ENCODE measurements at places on chromosomes 7 and 10. TPM values are rescaled to one million over a fixed set of nuclear protein-coding genes. Genes with fewer than 3 reads are reported as not detected.
A peak's percentile ranks its signal among the peaks of the same experiment; 100 is the strongest.

Gene OR2A1
- total RNA-seq = not detected

Gene GIMAP4
- 114 TPM for total RNA-seq

Gene HMX3
- 1.2 TPM for total RNA-seq

Gene SLK
- total RNA-seq = 25.1 TPM

Gene GCK
- 1.3 TPM for total RNA-seq

Gene TAS2R4
- total RNA-seq = 1.1 TPM

Gene SLC18A3
- not detected for total RNA-seq

GRCh38 chr7:30285067-30285535 is 704 bp downstream of the ZNRF2 start:
- DNase-seq = peak; percentile 31

- no peak for DNase-seq
Observed at GRCh38 chr10:46524472-46525176, 31.8 kb downstream of the GPRIN2 start.

GRCh38 chr10:103668351-103669242 is 175.1 kb downstream of the NEURL1 start:
- no peak for DNase-seq

- no peak for DNase-seq
Observed at GRCh38 chr10:14653271-14654161, 121.2 kb downstream of the FAM107B start.

- no peak for DNase-seq
Observed at GRCh38 chr10:89153116-89153515, 54.0 kb downstream of the CH25H start.

DNA sequence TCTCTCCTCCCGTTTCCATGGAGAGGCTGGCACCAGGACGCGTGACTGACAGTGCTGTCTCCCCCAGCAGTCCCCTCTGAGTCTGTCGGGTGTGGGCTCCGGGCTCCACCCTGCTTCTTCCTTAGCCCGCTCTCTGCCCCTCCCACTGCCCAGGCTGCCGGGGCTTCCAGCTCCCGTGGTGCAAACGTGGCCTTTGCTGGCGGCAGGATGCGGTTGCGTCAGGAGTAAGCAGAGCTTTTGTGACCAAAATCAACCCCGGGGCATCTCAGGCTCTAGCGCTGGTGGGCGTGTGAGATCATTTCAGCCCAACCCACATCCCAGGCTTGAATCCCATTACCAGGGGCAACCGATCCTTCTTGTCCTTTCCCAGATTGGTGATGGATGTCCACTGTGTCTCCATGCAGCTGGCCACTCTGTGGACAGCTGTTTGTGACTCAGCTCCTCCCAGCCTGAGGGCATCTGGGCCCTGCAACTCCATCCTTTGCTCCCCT is 28.2 kb downstream of the PTPRE start:
- DNase-seq = no peak

DNA sequence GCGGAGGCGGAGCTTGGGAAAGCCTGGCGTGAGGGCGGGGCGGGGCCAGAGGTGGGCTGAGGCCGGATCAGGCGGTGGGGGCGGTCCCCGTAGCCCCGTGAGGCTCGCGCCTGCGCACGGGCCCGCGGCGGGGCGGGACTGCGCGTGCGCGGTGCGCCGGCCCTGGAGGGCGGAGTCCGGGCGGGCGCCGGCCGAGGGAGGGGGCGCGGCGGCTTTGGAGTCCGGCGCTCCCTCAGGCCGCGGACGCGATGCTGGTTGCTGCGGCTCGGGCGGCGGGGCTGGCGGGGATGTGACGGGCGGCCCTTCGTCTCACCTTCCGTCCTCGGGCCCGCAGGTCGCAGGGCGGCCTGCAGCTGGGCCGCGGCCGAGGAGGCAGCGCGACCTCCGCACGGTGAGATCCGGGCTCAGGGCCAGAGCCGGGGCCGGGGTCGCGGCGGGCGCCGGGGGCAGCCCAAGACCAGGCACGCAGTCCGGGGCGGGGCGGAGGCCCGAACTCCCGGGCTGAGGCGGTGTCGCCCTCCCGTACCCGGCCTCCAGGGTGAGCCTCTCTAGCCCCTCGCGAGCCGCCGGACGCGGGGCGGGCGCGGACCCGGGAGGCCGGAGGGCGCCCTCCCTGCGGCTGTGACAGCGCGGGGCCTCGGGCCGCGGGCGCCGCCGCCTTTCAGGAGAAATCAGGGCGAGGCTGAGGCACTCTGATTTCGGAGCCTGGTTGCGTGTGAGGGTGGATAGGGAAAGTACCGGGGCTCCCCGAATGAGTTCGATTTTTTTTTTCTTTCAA is at the start of gene CCSER2:
CCSER2 (plus strand) TSS at position 172 of the 778 bp plus-strand sequence. CDS start 42,464 bp downstream, outside the sequence.
- peak; percentile 97 for DNase-seq

DNA sequence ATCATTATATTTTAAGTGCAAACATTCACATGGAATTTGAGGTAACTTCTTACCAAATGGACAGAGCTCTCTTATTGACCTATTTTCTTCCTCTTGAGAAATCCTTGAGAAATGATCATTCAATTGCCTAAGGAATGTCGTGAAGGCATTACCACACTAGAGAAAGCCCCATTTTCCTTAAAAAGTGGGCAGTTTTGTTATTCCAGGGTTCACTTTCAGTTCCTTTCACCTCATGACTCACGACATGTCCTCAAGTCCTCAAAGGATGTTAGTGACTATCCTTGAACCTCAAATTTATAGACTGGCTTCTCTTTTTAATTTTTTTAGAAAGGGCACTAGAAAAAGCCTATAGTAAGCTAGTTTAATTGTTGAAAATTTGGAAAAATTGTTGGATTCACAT is 40.4 kb upstream of the SMIM30 start:
- no peak for DNase-seq

DNA sequence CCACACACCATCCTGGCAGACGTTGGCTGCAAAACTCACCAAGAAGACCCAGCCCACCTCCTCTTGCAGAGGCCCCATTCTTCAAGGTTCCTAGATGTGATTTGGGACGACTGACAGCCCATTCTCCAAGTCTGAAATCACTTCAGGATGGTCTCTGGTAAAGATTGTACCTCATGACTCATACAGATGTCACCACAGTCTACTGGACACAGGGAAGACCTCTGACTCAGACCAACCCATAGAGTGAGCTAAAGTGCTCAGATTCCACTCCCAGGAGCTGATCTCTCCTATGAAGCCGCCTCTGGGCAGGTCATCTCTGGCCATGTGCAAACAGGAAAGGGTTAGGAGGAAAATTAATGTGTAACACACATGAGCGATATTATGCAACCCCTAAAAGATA is 102.4 kb upstream of the VWC2 start:
- DNase-seq = no peak

- DNase-seq = peak; percentile 58
Observed at GRCh38 chr7:518630-519483, 789 bp downstream of the PDGFA start.

- DNase-seq = no peak
Observed at GRCh38 chr7:25386311-25386744, 158.0 kb upstream of the NPVF start.

GRCh38 chr10:123274306-123275135 is 120.3 kb downstream of the BUB3 start:
- no peak for DNase-seq

GRCh38 chr10:69897999-69898398 is 96.3 kb downstream of the COL13A1 start:
- DNase-seq = no peak

- no peak for DNase-seq
Observed at GRCh38 chr7:100892364-100893317, 3.0 kb downstream of the ACHE start.

DNA sequence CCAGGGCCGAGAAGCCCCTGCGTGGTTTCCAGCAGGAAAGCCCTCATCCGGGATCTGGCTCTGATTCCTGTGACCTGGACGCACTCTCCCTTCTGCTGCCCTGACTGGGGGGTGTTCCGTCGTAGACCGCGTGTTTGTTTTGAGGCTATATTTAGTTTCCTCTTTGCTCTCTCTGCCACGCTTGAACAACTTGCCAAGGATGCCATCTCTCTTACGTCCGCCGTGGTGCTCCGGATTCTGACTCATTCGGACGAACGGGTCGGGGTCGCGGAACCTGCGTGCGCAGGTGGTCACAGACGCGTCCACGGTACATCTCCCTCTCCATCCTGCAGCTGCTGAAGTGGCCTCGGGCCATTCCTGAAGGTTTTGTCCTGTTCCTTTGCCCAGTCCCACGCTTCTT is 10.4 kb upstream of the SORCS3 start:
- no peak for DNase-seq

DNA sequence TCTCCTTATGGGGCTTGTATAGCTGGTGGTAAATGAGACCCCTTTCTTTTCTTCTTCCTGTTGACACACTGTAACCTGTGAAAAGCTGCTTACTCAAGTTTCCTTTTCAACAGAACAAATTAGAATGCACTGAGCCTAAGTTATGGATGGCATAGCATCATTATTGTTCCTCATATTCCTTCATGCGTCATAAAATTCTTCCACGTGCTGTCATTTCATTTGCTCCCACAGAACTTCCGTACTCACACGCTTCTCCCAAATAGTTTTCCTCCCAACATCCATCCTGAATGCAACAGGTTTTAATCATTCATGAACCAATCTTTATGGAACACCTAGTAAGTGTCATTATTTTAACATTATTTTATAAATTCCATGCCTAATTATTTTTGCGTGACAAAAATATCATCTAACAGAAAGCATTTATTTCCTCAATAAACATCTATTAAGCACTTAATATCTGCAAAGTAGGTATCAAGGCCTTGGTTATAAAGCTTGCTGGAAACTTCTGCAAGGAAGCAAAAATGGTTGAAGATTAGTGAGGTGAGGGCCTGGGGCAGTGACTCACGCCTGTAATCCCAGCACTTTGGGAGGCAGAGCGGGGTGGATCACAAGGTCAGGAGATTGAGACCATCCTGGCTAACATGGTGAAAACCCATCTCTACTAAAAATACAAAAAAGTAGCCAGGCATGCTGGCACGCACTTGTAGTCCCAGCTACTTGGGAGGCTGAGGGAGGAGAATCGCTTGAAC is 18.9 kb upstream of the SEPTIN7 start:
- no peak for DNase-seq

DNA sequence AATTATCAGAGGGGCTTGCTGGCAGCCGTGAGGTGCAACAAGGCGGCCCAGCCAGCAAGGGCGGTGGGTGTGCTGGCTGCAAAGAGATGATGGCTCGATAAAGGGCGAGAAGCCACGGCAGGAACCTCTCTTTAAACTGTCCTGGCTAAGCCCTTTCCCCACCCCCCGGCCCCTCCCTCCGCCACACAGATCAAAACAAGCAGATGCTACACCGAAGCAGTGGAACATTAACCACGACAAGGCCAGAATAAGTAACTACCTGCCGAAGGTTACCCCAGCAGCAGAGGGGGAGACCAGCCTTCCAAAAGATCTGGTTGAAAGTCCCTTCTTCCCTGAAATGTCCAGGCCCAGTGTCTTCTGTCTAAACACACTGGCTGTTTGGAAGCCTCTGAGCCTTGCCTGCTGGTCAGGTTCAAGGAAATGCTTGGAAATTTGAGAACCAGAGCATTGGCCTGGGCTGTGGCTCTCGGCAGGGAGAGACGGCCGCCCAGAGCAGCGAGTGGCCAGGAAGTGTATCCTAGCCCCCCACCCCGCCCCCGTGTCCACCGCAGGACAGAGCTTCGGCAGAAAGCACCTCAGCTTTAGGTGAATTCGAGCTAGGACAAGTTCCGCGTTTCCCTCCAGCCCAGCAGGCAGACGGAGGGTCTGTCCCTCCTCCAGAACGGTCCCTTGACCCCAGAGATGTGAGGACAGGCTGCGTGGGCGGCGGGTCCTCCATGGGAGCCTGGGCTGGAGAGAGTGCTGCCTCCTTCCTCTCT is 2.1 kb downstream of the FAM20C start:
- no peak for DNase-seq

GRCh38 chr7:26166684-26167266 is 14.8 kb downstream of the NFE2L3 start:
- peak; percentile 54 for DNase-seq

DNA sequence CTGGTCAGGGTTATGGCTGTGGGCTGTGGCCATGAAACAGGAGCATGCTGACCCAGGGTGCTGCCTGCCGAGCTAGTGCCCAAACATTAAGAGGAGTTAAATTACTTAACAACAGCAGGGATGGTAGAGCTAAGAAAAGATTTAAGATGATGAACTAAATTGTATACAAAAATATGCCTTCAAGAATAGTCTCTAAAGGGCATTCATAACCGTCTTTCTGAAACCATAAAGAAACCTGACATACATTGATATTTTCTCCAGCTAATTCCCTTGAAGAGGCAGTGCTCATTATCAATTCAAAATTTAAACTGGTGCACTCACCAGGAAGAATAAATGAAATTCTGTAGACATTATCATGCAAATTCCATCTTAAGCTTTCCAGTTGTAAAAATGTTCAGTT is 265.8 kb upstream of the TAC1 start:
- no peak for DNase-seq

GRCh38 chr10:11720260-11720741 is 21.9 kb upstream of the ECHDC3 start:
- no peak for DNase-seq

DNA sequence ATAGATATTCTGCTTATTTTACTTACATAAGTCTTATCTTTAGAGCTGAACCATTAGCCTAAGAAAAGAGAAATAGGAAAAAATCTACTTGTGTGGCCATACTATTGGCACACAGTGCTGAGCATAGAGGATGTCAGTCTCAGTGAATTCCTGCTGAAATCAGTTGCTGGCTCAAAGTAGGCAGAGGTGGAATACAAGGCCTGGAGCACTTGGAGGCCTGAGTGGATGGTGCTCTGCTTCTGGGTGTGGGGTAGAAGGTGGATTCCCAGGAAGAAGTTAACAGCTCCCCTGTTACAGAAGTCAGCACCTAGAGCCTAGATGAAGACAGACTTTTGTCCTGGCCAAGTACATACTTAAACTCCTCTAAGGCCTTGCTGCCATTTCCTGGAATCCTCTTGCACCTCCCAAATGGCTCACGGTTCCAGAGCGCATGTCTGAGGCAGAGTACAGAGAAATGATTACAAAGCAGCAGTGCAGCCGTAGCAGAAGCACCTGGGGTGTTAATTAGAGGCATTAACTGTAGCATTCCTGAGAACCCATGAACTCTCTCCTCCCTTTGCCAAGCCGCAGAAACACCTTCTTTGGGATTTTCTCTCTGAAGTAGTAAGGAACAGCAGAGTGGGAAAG is 18.0 kb upstream of the XPNPEP1 start:
- DNase-seq = no peak

DNA sequence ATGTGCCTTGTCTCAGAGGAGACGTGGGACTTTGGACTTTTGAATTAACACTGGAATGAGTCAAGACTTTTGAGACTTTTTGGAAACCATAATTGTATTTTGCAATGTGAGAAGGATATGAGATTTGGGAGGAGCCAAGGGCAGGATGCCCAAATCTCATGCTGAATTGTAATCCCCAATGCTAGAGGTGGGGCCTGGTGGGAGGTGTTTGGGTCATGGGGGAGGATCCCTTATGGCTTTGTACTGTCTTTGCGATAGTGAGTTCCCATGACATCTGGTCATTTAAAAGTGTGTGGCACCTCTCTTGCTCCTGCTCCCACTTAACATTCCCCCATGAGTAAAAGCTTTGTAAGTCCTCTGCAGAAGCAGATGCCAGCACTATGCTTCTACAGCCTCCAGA is 39.2 kb downstream of the DNAJC9 start:
- DNase-seq = no peak

- no peak for DNase-seq
Observed at GRCh38 chr10:28948046-28948445, 270.7 kb downstream of the BAMBI start.

All from activated T-cell treated with anti-CD3 and anti-CD28 coated beads, Interleukin-2, amount 50 U/mL, for 72 hours (primary cell).